HCT116 (cell line): ENCODE measurements at places on chromosomes 6 and 20.

GRCh38 chr20:59250293-59250692, 50.1 kb upstream of the EDN3 start:
- no peak for DNase-seq

DNA sequence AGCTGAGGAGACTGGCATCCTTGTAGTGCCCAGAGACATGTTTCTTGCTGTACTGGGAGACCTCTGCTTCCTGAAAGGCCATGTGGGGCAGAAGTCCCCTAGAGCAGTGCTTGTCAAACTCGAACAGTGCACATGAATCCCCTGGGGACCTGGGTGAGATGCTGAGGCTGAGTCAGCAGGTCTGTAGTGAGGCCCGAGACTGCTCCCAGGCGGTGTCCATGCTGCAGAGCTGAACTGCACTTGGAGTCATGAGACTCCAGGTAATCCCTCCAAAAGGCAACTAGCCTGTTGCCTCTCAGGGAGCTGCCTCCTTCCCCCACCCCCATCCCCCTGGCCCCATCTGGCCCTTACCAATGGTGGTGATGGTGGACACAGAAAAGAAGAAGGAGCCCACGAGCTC, 3.7 kb downstream of the KCNK17 start:
- no peak for DNase-seq

DNA sequence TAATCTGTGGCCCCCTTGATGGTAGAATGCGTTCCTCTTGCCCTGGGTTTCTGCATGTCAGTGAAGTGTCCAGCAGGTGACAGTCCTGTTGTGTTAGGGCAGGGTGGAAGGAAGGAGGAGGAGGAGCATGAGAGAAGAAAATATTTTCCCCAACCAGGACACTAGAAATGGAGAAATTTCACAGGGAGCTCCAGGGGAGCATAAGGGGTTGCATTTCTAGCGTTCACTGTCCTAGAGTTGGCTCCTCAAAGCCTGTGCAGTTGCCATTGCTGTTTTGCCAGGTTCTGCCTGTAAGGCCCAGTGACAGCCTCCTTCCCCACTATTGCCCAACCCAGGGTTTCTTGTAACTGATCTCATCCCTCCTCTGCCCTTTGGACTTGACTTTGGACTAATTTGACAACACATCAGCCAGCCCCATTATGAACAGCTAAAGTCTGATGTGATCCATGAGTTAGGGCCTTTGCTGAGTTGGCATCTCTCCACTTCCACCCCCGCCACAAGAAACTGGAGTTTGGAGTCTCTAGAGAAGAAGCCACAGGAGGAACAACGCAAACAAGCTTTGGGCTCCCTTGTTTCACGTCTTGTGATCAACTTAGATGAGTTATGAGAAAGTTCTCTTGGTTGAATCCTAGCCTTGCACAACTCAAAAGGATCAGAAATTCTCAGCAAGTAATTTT, 14.0 kb upstream of the FAM50B start:
- no peak for DNase-seq

DNA sequence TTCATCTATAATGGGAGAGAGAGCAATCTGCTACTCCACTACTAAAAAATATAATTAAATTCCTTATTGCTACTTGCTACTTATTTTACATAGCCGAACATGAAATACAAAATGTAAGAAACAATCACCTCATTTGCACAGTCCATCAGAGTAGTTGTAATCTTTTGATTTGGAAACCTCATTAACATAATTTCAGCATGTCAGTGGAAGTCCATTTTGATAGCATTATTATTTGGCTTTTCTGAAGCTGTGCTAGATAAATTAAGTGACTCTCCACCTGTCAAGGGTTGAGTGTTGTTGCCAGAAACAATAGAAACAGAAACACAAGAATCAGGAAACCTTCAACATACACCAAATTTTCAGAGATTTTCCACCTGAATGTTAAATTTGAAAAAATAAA, 250.0 kb downstream of the RFPL4B start:
- DNase-seq, result no peak
